ENCODE measurements at places on chromosomes 7 and 10.

- DNase-seq: no peak
These were observed 85.1 kb upstream of the GTF2I start for GRCh38 chr7:74572301-74572979.

- no peak for DNase-seq
These were observed 11.7 kb downstream of the NIPSNAP2 start for GRCh38 chr7:55975988-55976633.

- DNase-seq: no peak
These were observed 11.7 kb downstream of the CCNY start for GRCh38 chr10:35347899-35348608.

- DNase-seq: no peak
These were observed at the start of gene GALNT17 for GRCh38 chr7:71132127-71132376. Gene GALNT17, plus strand, starts transcription at chr7:71132144.

DNA sequence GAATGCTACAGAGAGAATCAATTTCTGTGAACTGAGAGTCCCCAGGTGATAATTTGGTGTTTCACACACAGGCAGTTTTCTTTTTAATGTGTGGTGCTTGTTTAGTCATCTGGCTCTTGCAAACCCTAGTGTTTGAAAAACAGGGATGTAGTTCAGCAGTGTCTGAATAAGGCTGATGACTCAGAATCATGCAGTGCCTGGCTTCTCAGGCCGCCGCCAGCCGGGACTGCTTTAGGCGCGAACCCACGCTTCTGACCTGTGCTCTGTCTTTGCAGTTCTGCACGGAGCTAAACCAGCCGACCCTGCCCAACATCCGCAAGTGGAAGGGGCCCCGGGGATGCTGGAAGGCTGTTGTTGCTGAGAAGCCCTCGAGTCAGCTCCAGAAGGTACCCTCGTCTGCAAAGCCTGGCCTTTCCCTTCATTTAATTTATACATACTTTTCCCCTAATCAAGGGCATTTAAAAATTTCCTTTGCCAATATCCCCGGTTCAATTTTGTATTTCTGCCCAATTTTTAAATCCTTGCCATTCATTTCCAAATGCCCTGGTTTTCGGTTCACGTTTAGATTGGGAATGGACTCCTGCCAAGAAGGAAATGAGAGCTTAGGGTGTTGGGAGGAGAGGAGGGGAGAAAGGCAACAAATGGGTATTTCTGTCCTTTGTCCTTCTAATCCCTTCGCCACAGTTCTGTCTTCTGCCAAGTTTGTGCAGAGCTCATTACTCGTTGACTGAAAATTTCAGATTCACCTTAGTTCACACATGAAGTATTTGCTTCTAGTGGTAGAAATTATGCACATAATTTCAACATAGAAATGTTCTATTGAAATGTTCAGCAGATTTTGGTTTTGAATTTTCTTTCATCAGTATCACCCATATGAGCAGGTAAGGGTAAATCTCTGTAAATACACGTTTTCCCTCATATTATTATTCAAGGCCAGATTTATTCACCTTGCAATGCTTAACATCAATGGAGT is 108.5 kb upstream of the ANLN start:
- DNase-seq: peak; percentile 94

Measured in iris pigment epithelial cell (primary cell).